Activated CD4-positive, alpha-beta T cell treated with anti-CD3 and anti-CD28 coated beads, Interleukin-2, amount 10 ng/mL, durations not matched to agents 24 days and 14 days (primary cell): ENCODE measurements at places on chromosomes 2 and 18. TPM values are rescaled to one million over a fixed set of nuclear protein-coding genes. Genes with fewer than 3 reads are reported as not detected.

- H3K27me3 ChIP-seq = no peaks in the 10 kb centered on the region
- DNase-seq = no peak
- H3K36me3 ChIP-seq = peaks cover 4% of the 10 kb centered on the region
- peaks cover 22% of the 10 kb centered on the region for H3K4me1 ChIP-seq
- no peak overlapping the region for H3K27ac ChIP-seq
Measured at GRCh38 chr2:54015798-54016699, 45.3 kb upstream of the PSME4 start.

GRCh38 chr2:167553635-167554034 is 665.4 kb downstream of the XIRP2 start:
- DNase-seq = no peak
- H3K36me3 ChIP-seq = no peaks in the 10 kb centered on the region

DNA sequence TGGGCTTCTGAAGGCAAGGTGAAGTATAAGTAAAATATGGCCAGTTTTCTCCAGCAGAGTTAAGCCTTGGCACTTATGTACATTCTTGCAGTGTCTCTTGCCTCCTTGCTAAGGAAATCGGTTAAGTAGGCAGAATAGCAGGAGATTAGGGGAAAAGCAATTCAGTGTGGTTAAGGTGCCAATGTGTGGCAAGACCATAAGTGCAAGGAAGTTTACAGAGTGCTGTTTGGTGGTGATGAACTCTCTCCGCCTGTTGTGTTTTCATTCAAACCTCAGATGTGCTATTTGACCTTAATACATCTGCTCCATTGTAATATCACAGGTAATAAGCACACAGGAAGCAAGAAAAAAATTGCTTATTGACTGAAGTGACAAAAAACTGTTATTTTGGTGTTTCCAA is 156.1 kb downstream of the MGAT5 start:
- H3K4me1 ChIP-seq = peaks cover 19% of the 10 kb centered on the region
- H3K36me3 ChIP-seq = peaks cover 5% of the 10 kb centered on the region
- no peak for DNase-seq
- no peaks in the 10 kb centered on the region for H3K27me3 ChIP-seq
- no peak overlapping the region for H3K4me3 ChIP-seq

GRCh38 chr2:13578547-13578946 is 861.8 kb downstream of the TRIB2 start:
- DNase-seq = no peak
- no peak overlapping the region for H3K27ac ChIP-seq
- no peaks in the 10 kb centered on the region for H3K36me3 ChIP-seq
- H3K27me3 ChIP-seq = no peaks in the 10 kb centered on the region

DNA sequence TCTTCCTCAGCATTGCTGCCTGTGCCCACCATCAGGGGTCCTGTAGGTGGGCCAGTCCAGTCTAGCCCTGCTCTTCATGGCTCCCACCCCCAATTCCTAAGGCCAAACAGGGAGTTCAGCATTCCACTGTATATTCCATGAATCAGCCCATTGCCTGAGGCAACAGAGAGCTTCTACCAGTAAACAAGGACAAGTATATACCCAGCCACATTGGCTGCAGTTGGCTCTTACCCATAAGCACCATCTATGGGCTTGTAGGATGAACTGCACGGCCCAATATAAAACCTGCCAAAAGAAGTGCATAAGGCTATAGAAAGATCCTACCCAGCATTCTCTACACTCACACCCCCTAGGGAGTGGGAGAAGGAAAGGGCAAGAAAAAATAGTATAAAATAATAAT is 95.1 kb upstream of the SALL3 start:
- no peak overlapping the region for H3K4me3 ChIP-seq
- H3K4me1 ChIP-seq = no peaks in the 10 kb centered on the region
- DNase-seq = no peak
- no peaks in the 10 kb centered on the region for H3K27me3 ChIP-seq
- H3K36me3 ChIP-seq = no peaks in the 10 kb centered on the region

The IL1F10 gene
- total RNA-seq = not detected in 2 replicates

The CXCR1 gene
- total RNA-seq = not detected in 2 replicates

The RNU2-63P gene
- total RNA-seq = 34.0 and 34.9 TPM in 2 replicates
